Stimulated activated CD4-positive, alpha-beta T cell treated with anti-CD3 and anti-CD28 coated beads, Interleukin-12 subunit alpha, Interleukin-12 subunit beta, amount 100 ng/mL, for 24 hours (primary cell): ENCODE measurements at places on chromosomes 2 and 18.

DNA sequence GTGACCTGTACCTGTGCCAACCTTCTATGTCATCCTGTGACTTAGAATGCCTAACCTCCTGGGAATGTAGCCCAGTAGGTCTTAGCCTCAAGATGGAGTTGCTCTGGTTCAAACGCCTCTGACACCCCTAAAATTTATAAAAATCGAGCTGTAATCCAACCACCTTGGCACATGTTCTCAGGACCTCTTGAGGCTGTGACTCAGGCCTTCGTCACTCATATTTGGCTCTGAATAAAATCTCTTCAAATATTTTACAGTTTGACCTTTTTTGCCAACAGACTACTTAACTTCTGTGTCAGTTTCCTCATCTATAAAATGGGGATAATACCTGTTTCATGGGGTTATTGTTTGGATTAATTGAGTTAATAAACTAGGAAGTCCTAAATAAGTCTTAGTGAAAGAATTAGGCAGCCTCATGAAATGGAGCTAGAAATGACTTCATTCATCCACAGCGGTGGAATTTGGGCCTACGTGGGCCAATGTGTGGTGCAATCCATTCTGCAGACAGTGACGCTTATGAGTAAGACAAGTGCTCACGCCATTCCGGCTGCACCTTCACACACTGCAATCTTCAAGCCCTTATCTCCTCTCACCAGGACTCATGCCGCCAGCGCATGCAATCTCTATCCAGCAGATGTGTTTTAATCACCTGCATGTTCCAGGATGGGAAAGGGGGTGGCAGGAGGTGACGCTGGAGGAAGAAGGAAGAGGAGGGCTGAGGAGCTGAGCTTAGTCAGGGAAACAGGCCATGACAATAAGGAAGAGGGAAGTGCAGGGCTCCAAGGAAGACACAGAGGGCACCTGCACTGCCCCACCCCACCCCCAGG lies 2.0 kb upstream of the UBE2F start:
- no peak for DNase-seq

- DNase-seq = no peak
These were observed 239.7 kb upstream of the RASGRP3 start for GRCh38 chr2:33236482-33237385.

DNA sequence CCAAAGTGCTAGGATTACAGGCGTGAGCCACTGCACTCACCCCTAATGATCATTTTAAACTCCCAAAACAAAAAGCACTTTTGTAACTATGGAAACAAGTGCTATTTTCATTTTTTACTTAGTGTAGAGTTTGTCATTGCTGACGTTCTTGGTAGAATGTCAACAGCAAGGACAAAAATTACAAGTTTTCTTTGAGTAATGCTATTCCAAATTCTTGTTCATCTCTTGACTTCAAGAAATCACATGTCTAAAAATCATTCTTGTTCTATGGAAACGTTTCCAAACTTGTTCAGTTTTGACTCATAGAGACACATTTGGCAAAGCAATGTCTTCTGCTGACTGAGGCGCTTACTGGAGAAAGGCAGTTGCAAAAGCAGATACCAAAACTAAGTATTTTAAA lies 82.6 kb downstream of the MBP start:
- DNase-seq = no peak

DNA sequence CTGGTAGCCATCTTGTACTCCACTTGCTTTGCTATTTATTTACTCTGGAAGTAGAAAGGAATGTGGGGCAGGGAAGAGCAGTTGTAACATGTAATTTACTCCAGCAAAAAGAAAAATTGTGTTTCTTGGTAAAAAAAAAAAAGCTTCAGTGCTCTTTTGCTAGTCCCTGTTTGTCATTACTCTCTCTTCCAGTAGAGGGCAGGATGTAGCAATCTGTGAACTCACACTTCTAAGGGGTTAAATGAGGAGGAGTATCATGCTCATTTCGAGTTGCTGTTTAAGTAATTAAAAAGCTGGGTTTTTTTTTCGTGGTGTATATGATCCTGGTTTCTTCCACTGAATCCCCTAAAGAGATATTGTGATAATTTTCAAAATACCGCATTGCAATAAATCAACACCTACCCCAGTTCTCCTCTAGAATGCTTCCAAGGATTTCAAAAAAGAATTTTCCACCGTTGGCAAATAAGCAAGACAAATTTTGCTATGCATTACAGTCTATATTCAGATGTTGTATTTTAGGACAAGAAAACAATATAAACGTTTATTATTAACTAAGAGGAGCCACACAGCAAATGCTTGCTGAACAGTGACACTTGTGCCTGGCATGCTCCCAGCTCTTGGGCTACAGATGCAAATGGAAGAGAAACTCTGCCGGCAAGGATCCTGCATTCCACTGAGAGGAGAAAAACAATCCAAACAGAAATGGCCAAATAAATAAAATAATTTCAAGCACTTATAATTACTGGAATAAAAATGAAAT lies 261.6 kb downstream of the ASXL3 start:
- no peak for DNase-seq

DNA sequence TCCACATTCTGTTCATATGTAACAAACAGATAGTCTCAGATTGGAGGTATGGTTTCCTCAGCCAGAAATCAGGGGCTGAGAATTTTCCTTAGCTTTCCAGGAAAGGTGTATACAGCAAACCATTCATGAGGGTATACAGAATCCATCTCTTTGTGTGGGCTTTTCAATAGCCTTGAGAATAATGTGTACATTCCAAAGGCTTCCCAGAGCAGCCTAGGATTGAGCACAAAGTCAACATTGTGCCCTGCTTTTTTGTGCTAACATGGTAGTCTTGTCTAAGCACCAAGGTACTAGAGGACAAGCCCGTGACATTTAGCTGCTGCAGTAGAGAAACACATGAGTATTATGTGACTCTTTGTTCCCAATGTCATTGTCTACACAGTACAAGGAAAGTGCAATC lies 322.1 kb upstream of the TANK start:
- no peak for DNase-seq

- DNase-seq = no peak
These were observed 624.8 kb upstream of the RAB6C start for GRCh38 chr2:129354631-129355030.

DNA sequence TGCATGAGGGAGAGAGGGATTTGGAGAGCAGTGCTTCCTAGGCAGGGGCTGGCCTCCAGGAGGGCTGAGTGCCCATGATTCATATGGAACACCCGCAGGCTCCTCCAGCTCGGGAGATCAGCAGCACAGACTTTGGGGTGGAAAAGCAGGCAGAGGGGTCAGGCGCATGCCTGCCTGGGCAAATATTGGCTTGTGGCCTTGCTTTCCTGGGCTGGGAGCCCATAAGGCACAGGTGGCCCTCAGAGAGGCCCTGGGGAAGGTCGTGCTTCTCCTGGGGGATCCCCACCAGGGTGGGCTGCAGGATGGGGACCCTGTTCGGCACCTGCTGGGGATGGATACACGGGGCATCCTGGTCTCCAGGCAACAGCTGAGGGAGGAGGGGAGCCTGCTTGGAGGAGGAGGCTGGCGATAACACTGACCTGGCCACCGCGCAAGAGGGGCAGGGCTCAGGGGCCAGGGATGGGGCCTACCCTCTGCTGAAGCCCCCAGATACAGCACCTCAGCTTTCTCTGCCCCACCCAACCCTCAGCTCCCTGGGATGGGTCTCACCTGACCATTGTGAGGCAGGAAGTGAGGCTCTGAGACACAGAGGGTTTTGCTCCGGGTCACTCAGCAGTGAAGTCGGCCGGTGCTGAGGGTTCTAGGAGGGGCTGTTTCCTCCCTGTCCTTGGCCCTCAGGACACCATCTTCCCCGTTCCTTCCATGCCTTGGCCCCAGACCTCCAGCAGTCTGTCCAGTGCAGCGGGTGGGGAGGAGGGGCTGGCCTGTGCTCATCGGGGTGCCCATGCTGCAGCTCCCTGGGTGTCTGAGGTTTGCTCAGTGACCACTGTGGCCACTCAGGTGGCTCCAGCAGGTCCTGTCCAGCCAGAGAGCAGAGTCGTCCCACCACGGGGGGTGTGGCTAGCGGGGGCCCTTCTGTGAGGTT lies 12.0 kb downstream of the AQP12A start:
- DNase-seq = no peak

DNA sequence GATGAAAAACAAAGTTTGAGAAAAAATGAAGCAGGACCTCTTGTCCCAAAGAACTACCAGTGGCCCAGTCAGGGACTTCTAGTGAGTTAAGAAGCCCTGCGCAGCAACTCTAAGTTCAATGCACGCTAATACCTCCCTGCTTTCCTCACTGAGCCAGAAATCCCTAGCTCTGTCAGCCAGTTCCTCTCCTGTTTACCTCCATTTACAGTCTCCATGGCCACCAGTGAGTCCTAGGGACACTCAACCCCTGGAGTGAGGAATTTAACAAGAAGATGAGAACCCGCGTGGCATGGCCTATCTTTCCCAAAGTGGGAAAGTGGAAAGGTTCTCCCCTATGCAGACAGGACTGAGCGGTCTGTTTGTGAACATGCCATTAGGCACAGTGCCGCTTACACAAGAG lies 31.0 kb downstream of the MRPL33 start:
- no peak for DNase-seq

- DNase-seq = no peak
These were observed 46.4 kb upstream of the REEP1 start for GRCh38 chr2:86383844-86384243.

- no peak for DNase-seq
These were observed 124.5 kb upstream of the CCDC150 start for GRCh38 chr2:196515051-196515450.

DNA sequence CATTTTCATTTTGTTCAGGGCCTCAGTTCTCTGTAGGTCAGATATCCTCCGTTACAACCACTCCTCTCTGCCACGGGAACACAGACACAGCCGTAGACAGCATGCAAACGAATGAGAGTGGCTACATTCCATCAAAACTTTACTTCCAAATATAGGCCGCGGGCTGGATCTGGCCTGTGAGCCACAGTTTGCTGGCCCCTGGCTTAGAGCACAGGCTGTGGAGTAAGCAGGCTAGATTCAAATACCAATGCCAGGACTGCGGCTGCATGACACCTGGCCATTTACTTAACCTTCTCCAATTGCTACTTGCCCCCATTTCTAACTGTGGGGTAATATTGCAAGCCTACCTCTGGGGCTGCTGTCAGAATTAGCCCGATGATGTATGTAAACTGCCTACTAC lies 325.8 kb upstream of the POU3F3 start:
- DNase-seq = no peak

DNA sequence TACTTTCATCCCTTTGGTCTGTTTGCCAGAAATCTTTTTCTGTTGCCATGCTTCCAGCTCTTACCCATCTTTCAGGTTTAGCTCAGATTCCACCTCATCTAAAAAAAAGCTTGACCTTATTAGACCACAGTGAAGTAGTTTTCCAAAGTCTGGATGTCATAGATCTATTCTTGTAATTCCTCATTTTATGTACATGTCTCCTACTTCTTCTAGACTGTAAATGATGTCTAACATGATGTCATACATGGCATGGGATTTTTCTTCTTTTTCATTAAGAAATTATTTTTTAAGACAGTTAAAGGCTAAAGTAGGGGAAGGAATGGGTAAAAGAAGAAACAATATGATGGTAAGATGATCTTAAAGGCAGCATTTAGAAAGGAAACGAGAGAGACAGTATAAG lies 11.3 kb downstream of the GLS start:
- DNase-seq = no peak

- no peak for DNase-seq
These were observed 228.6 kb upstream of the CHST9 start for GRCh38 chr18:27413495-27414401.

DNA sequence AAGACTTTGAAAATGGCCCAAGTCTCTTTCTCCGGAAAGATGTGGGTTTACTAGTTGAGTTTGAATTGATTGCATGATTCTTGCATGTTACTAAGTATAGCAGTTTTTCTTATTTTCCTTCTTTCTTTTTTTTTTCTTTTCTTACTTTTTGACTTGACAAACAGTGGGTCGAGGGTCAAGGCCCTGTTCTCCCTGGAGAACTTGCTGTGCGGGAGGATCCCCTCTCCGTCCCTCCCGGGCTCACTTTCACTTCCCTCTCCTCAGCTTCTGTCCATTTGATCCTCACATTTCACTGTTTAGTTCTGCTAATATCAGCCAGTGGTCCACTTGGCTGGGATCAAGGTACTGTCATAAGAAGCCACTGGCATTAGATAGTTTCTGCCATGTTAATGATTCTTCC lies 767.4 kb downstream of the TDRD15 start:
- no peak for DNase-seq

DNA sequence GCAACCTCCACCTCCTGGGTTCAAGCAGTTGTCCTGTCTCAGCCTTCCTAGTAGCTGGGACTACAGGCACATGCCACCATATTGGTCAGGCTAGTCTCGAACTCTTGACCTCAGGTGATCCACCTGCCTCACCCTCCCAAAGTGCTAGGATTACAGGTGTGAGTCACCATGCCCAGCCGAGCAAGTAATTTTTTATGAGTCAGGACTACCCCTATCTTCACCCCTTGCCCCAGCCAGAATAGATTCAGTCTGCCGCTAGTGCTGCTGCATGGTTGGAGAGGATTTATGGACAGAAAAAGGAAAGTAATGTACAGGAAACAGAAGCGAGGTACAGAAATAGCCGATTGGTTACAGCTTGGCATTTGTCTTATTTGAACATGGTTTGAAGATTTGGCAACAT lies 48.9 kb downstream of the BMPR2 start:
- DNase-seq = no peak

- peak; percentile 70 for DNase-seq
These were observed at the start of gene CXCR4 for GRCh38 chr2:136117909-136118818. Gene CXCR4 (minus strand): TSS chr2:136118149. CDS start chr2:136118060, 89 bp downstream.

GRCh38 chr2:62538756-62539155 lies 32.8 kb upstream of the TMEM17 start:
- DNase-seq = no peak
